ENCODE measurements at places on chromosomes 3 and 15.

DNA sequence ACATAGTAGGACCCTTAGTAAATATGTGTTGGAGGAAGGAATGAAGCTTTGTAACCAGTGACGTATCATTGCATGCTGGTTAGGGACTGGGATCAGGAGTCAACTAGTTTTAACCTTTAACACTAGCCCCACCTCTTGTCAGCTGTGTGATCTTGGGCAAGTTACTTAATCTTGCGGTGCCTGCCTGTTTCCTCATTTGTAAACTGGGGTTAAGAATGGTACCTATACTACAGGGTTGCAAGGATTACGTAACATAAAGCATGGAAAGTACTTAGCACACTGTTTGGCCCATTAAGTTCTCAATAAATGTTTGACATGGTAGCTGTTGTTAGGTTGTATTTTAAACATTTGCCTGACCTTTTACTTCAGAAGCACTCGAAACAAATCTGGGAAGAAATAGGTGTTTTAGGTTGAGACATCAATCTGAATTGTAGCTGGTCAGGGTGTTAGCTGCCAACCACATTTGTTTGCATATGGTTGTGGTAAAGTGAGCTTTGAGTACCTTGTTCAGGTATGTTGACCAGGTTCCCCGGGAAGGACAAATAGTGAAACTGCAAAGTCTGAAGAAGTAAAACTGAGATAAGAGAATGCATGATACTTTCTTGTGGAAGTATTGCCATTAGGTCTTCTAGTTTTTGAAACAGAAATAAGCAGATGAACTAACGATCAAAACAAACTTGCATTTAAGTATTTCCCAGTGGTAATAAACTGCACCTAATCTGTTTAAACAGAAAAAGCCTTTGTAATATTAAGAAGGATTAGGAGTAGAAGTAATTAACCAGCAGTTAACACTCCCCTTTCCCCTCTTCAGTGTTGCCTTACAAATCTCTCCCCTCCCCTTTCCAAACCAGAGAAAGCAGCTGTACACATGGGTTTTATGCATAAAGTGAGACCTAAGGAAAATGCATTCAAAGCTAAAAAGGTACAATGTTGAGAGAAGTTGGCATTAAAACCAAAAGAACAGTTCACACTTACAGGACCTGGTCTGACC is 25.8 kb upstream of the SCAANT1 start:
- DNase-seq = no peak

DNA sequence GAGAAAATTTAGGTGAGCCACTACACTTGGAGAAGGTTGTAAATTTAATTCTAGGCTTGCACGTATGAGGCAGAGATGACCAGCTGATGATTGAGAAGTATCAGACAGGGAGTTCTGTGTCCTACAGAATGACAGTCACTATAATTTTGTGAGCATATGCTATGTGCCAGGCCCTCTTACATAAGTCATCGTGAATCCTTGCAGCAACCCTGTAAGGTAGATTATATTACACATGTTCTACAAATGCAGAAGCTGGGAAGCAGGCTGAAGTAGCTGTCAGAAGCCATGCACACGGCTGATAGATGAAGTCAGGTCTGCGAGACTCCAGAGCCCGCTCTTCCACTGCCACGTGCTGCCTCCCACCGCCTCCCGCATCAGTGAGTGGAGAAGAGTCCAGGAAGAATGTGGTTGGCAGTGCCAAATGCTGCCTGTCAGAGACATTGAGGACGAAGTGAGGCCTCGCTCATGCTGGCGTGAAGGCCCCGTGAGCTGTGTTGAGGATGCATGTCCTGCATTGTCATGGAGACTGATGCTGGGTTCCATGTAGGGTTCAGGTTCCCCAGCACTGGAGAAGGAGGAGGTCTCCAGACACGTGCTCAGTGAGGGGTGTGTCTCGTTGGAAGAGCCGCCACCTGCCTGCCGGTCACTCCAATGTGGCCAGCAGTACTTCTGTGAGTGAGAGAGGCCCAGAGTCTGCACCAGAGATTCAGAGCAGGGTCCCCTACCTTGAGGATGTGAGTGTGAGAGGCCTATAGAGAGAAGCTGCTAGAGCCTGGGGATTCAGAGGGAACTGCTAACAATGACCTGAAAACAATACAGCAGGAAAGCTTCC is 123.3 kb upstream of the PLXNA1 start:
- no peak for DNase-seq

DNA sequence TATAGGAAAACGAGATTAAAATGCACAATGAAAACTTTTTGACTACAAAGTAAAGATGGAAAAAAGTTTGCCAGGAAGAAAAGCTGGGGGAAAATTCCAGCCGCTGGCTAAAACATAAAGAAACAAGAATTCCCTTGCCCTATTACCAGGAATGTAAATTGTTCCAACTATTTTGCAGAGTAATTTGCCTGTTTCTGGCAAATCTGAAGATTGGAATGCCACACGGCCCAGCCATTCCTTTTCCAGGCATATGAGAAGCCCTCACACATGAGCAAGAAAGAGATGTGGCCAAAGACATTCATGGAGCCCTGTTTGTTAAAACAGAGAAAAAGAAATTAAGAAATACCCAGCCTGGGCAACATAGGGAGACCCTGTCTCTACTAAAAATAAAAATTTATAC is 8.4 kb upstream of the GATA2 start:
- DNase-seq = no peak

DNA sequence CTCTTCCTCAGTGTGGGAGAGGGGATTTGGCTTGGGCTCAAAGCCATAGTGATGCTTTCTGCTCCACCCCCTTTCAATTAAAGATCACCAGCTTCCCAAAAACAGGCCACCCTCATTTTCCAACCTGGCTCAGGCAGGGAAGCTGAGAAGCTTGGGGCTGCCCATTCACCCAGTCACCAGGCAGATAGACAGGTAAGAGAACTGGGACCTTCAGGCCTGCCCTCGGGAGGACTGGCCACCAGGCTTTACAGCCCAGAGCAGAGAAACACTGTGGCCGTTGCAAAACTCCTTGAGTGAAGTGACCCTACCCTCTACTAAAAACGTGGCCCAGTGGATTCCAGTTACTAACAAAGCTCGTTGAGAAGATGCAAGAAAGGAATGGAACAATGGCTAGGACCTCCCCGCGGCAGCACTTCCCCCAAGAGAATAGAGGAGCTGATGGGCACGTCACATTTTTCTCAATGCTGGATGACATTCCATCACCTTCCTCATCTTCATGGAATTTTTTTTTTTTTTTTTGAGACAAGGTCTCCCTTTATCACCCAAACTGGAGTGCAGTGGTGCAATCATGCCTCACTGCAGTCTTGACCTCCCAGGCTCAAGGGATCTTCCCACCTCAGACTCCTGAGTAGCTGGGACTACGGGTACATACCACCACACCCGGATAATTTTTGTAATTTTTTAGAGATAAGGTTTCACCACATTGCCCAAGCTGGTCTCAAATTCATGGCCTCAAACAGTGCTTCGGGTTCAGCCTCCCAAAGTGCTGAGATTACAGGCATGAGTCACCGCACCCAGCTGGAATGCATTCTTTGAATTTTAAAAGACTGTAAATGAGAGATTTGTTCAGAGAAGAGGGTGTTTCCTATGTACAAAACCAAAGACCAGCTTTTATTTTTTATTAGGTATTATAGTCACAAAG is 37.9 kb downstream of the LIPC start:
- DNase-seq = no peak
